ENCODE measurements at places on chromosomes 3 and 15.

- no peak for DNase-seq
Measured at GRCh38 chr3:169269005-169269404, 394.5 kb downstream of the MECOM start.

- DNase-seq: no peak
Measured at GRCh38 chr3:177538048-177538749, 340.9 kb upstream of the TBL1XR1 start.

GRCh38 chr3:42864321-42864950, 11.2 kb downstream of the CYP8B1 start:
- no peak for DNase-seq

DNA sequence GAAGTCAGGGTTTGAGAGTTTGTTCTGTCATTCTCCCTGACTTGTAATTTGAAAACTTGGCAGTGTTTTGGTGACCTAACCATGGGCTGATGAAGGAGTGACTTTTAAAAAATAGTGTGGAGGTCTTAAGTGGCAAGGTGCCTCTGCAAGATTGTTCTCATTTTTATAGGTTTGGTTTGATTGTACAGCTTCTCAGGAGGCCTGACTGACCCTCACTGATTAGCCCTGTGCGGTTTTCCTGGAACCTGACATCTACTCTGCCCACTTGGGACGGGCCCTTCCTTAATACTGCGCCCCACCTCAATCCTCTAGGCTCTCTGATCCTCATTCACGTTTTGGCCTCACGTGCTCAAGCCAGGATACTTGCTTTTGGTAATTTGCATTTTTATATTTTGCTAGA, 2.8 kb downstream of the UBE2E1 start:
- no peak for DNase-seq

- DNase-seq: no peak
Measured at GRCh38 chr3:132229641-132230040, 87.6 kb upstream of the ACP3 start.

DNA sequence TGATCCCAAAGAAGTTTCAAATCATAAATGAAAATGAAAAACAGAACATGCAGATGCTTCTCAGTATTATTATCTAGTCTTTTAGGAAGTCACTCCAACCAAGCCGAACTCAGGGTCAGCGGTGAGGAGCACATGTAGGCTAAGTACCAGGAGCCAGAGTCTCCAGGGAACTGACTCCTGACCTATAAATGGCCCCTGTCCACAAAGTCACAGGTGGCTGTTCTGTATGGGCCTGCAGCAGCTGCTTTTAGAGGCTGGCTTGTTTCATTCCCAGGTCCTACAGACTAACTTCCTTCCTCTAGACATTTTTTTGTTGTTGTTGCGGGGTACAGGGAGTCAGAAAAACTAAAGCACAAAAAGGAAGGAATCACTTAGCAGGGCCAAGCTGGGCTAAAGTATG, 54.6 kb downstream of the DAPK2 start:
- DNase-seq: no peak

- no peak for DNase-seq
Measured at GRCh38 chr3:113261626-113262303, 50.4 kb downstream of the BOC start.

- DNase-seq: no peak
Measured at GRCh38 chr15:27271258-27271657, 300.3 kb downstream of the GABRG3 start.

DNA sequence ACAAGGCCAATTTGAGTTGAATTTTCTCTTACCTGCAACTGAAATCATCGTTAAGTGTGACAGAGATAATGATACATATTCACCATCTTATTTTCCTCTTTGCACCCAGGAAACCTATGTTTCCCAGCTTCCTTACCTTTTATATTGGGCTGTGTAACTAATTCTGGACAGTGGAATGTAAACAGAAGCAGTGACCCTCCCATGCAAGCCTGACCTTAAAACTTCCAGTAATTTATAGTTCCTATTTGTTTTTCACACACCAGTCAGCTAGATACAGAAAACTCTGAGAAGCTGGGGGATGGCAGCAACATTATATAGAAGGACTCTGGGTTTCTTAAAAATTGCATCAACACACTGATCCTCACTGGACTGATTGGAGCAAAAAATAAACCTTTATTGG, 4.5 kb upstream of the ZNF280D start:
- no peak for DNase-seq

DNA sequence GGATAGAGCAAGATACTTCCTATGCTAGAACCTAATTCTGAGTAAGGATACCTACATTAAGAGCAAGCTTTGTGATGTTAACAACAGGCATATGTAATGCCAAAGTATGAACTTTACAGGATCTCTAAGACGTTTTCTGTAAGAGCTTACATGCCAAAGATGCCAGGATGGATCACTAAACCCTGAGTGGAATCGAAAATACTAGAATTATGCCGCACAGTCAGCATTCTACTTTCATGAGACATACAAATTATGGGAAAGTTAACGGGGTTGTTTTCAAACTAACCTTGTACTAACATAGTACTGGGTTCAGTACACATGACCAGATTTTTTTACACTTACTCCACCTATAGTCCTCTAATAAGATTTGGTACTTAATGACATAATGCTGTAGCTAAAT, 55.1 kb downstream of the AAGAB start:
- no peak for DNase-seq

DNA sequence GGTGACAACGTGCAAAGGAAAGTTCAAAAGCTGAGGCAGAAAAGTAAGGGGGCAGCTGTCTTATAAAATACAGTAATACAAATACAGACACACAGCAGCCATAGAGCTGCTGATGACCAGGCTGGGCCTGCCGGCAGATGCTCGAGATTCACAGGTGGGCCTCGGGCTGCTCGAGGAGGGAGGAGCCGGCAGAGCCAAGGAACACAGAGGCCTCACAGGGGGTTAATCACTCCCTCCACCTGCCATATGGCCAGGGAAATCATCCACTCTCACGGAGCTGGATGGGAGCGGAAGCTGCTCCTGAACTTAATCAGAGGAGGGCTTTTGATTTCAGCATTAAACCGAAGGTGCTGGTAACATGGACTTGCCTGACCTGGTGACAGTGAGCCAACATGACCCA, 29.6 kb upstream of the MGLL start:
- DNase-seq: no peak

- no peak for DNase-seq
Measured at GRCh38 chr3:111729087-111729846, 129.8 kb upstream of the PHLDB2 start.

DNA sequence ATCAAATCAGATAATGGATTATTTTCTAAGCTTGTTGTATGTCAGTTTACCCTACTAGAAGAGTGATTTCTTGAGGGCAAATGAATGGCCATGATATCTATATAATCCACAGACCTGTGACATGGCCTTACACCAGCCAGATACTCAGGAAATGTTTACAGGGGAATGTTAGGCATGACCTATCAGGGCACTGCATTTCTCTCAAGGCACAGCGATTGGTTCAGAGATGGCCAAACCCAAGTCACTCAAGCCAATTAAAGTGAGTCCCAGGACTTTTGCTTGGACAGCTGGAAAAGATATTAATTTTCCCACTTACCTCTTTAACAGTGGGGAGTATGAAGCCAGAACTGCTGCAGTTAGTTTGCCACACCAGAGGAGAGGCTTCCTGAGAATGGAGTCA, 28.7 kb upstream of the GATA2 start:
- DNase-seq: no peak

GRCh38 chr3:99394831-99395778, 243.3 kb upstream of the COL8A1 start:
- DNase-seq: no peak

- DNase-seq: no peak
Measured at GRCh38 chr3:81565041-81565440, 196.4 kb downstream of the GBE1 start.

- no peak for DNase-seq
Measured at GRCh38 chr3:186512570-186513302, 31.4 kb downstream of the CRYGS start.

DNA sequence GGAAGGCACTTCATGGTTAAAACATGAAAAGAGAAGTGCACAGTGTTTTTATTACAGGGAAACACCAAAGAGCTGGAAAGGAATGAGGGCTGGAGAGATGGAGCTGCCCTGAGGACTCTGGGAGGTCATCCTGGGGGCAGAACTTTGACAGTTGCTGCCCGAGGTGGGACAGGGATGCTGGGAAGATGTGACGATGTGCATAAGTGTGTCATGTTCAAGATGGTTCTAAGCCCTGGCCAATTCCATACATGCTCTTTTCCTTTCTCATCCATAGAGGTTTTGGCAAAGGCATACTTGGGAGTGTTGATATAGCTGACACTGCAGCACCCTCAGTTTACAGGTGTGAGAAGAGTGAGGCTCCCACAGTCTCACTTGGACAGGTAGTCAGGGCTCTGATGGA, 23.8 kb downstream of the LPP start:
- DNase-seq: no peak

- no peak for DNase-seq
Measured at GRCh38 chr3:127005864-127006500, 23.1 kb downstream of the PLXNA1 start.

GRCh38 chr3:142999881-143000280, 1.5 kb upstream of the U2SURP start:
- no peak for DNase-seq

DNA sequence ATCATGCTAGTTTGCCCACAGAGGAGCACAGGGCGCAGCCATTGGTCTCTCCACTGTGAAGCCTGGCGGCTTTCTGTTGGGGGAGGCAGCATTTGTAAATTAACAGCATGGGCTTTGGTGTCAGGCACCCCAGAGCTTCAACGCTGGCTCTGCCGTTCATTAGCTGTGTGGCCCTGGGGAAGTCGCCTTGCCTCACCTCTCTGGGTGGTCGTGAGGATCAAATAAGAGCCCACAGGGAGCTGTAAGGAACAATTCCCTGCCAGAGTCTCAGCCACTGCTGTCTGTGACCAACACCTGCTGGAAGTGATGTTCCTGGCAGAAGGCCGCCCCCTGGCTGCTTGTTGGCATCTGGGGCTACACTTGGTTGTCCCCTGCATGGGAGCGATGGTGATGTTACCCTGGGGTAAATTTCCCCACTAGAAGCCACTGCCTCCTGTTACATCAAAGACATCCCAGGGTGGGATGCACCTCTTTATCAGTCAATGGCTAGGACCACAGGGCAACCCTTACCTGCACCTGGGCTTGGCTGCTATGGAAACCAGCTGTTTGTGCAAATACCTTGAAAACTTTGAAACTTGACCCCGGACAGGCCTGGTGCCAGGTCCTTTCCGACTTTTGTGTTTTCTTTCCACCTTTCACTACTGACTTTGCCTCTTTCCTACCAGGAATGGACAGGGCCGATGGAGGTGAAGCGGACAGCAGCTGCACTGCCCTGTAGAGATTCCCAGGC, 36.9 kb downstream of the DNASE1L3 start:
- DNase-seq: no peak

GRCh38 chr3:57160076-57160764, 4.9 kb downstream of the IL17RD start:
- no peak for DNase-seq

All from activated effector memory CD4-positive, alpha-beta T cell treated with Interleukin-2 at 50 U/mL for 16 hours (primary cell).